ENCODE measurements at places on chromosomes 7 and 10.

- peak; percentile 16 for DNase-seq
These were observed 147.2 kb downstream of the TMEM178B start for GRCh38 chr7:141221007-141221612.

- DNase-seq = no peak
These were observed 104.5 kb downstream of the CCSER2 start for GRCh38 chr10:84432891-84433290.

GRCh38 chr10:34254596-34254995 is 560.5 kb downstream of the PARD3 start:
- peak; percentile 66 for DNase-seq

GRCh38 chr7:67713451-67714056 is 716.9 kb downstream of the TYW1 start:
- DNase-seq = no peak

DNA sequence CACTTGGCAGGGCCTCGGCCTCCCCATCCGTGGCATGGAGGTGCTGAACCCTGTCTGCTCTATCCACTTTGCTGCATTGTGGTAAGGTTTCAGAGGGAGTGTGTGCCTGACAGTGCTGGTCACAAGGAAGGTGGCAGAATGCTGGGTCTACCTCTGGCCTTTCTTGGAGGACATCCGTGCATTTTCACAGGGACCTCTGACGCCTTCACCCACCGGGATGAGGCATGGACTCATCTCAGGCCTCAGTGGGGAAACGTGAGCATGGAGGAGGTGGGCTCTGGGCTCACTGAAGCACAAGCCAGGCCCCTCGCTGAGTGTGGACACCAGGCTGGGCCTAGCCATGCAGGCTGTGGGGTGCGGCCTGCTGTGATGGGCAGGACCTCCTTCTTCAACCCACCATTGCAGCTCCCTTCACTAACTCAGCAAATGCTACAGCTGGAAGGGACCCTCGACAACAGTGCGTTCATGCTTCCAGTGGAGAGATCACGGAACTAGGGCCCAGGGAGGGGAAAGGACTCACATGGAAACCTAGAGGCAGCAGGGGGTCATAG is 8.6 kb downstream of the TBATA start:
- DNase-seq = no peak

GRCh38 chr10:4390219-4390618 is 435.8 kb upstream of the AKR1E2 start:
- DNase-seq = no peak

- DNase-seq = peak; percentile 52
These were observed 100.2 kb downstream of the COL13A1 start for GRCh38 chr10:69901628-69902505.

GRCh38 chr10:96585736-96586418 is 935 bp downstream of the TM9SF3 start:
- DNase-seq = peak; percentile 76

- no peak for DNase-seq
These were observed 585.8 kb downstream of the GLRX3 start for GRCh38 chr10:130721971-130722370.

DNA sequence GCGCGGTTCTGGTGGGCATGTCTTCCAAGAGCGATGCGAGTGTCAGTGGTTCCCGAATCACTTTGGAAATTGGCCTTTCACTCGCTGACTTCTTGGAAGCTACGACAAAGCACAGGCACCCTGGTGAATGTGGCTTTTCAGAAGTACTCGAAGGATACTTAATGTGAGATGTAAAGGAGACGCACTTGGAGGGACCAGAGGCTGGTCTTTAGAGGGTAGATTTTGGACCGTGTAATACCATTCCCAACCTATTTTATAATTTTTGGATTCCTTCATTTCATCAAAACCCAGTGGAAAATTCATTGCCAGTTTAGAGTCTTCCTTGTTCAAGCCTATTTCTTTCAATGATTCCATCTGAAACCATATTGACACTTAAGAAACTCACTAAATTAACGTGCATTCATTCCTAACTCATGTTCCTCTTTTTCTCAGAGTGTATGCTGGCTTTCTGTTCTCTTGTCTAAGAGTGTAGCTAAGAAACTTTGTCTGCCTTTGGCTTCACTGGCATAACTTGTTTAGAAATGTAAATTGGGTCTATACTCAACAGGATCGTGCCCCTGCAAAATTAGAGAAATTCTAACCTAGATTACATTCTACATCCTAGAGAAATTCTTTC is 645 bp upstream of the COPG2 start:
- peak; percentile 43 for DNase-seq

- no peak for DNase-seq
These were observed 228.7 kb downstream of the SKIDA1 start for GRCh38 chr10:21296575-21297355.

DNA sequence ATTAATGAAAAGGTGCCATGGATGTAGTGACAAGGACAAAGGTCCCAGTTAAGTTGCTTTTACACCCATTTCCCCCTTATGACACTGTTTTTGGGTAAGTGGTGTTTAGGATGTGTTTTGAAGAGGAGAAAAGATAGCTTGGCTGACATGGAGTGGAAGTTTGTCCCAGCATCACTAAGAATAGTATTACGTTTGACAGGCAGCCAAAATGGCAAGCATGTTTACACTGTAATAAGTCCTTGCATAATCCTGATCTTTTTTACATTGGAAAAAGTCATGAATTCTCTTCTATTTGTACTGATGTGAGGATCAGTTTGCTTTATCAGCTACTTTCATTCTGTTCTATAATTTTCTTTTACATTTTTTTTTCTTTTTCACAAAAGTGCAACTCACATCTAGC is 137.8 kb downstream of the CHRM2 start:
- no peak for DNase-seq

GRCh38 chr10:7340179-7340874 is 70.5 kb downstream of the SFMBT2 start:
- DNase-seq = no peak

GRCh38 chr10:72001033-72001395 is 36.8 kb downstream of the CHST3 start:
- DNase-seq = no peak

DNA sequence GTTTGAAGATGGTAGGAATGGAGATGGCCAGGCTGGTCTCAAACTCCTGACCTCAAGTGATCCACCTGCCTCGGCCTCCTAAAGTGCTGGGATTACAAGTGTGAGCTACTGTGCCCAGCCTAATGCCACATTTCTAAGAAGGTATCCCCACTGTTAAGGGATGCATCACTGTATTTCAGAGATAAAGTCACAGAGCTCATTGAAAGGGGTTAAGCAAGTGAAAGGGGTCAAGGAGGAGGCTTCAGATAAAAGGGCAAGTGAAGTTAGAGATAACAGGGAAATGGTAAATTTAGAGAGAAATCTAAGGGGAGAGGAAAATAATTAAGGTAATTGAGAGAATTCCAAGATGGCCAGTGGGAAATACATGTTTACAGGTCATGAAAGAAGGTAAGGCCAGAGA is 93.0 kb upstream of the SP4 start:
- peak; percentile 76 for DNase-seq

DNA sequence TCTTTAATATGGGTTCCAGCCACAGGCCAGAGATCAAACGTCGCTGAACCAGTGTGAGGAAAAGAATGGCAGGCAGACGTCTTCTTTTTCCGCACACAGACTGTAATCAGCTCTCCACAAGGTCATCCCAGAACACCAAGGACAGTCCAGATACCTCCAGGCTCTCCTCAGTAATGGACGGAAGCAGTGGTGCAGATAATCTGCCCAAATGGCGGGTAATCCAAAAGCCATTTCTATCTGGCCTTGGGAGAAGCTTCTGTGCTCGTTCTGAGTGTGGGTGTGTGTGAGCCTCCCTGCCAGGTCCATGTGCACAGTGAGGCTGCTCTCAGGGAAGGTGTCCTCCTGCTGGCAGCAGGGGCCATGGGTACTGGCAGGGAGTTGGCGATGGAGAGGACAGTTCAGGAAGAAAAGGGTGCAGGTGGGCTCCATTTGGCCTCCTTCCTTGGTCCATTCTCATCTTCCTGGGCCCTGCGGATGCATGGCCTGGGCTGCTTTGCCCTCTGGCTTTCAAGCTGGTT is 15.6 kb upstream of the TEX36 start:
- DNase-seq = no peak

GRCh38 chr7:1160670-1161021 is 650 bp upstream of the ZFAND2A start:
- DNase-seq = peak; percentile 43

DNA sequence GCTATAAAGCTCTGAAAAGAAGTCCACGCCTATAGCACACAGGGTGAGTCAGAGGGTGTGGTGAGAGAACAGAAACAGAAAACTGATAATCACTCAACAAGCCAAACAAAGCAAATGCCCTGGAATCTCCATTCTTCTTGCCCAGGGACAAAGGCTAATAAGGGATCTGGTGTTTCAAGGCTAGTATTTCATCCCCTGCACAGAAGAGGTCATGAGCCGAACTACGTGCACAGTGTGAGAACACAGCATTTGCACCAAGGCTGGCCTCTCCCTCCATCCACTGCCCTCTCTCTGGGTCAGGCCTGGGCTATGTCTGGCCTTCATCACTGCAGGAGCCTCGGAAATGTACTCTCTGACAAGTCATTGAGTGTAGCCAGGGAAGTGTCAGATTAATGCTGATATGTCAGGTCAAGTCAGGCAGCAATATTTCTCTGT is 42.7 kb downstream of the PRR15 start:
- DNase-seq = peak; percentile 84

Data from hematopoietic multipotent progenitor cell treated with erythropoietin and hydrocortisone succinate and interleukin-3 and kit ligand, for 6 days (in vitro differentiated cells).